ENCODE measurements at places on chromosomes 3 and 15. TPM values are rescaled to one million over a fixed set of nuclear protein-coding genes. Genes with fewer than 3 reads are reported as not detected.
A peak's percentile ranks its signal among the peaks of the same experiment; 100 is the strongest.

Gene CKMT1B
- total RNA-seq: not detected

Gene EBLN2
- total RNA-seq: 2.4 TPM

Gene UBAP1L
- total RNA-seq: 0.48 TPM

- H3K4me1 ChIP-seq: no peaks in the 10 kb centered on the region
- H3K36me3 ChIP-seq: no peaks in the 10 kb centered on the region
- no peak overlapping the region for H3K4me3 ChIP-seq
- H3K27me3 ChIP-seq: no peaks in the 10 kb centered on the region
These were observed 333.0 kb upstream of the RARB start for GRCh38 chr3:25094932-25095685.

DNA sequence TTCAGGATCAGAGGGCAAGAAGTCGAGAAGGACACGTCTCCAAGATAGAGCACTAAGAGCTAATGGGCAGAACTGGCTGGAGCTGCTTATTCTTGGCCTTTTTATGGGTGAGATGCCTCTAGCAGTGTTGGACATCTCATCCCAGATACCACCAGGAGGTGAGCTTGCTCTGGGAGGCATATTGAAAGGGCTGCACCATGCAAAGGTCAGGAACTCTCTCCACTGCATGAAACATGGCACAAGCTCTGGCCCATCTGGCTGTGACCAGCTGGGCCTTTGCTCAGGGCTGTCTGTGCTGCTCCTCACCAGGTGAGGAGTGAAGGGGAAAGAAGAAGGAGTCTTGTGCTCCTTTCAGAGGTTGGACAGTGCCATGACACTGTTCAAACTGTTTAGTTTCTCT is 188.7 kb downstream of the THSD4 start:
- H3K4me1 ChIP-seq: no peaks in the 10 kb centered on the region
- no peak for DNase-seq
- no peak overlapping the region for H3K4me3 ChIP-seq
- H3K27ac ChIP-seq: no peak overlapping the region
- no peaks in the 10 kb centered on the region for H3K27me3 ChIP-seq
- no peaks in the 10 kb centered on the region for H3K36me3 ChIP-seq

Gene GOLGA6D
- not detected for total RNA-seq

Gene ADGRG7
- not detected for total RNA-seq

Gene SNX22
- total RNA-seq: 0.61 TPM

Gene HAUS2
- total RNA-seq: 19.1 TPM

DNA sequence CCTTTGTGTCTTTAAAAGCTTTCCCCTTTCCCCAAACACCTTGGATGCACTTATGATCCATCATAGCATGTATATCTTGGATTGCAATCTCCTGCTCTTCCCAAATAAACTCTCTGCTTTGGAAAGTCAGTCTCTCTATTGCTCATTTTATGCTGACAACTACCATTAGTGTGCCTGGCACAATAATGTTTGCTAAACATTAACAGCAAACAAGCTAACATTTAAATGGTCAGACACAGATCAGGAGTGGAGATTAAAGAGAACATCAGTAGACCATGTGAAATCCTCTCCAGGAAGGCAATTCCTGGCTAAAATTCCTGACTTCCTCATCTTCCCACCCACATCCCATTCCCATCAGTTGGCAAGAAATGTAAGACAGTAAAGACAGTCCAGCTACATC is 44.3 kb upstream of the EIF1B start:
- no peaks in the 10 kb centered on the region for H3K36me3 ChIP-seq
- no peaks in the 10 kb centered on the region for H3K27me3 ChIP-seq
- DNase-seq: no peak
- no peak overlapping the region for H3K4me3 ChIP-seq
- no peak overlapping the region for H3K27ac ChIP-seq
- H3K4me1 ChIP-seq: no peaks in the 10 kb centered on the region

Gene NOX5
- 0.26 TPM for total RNA-seq

Gene SPATA12
- 0.40 TPM for total RNA-seq

- H3K27ac ChIP-seq: no peak overlapping the region
- no peaks in the 10 kb centered on the region for H3K4me1 ChIP-seq
- DNase-seq: no peak
These were observed 1026.6 kb downstream of the ROBO1 start for GRCh38 chr3:78741066-78741645.

Gene CILP
- 0.50 TPM for total RNA-seq

- peaks cover 10% of the 10 kb centered on the region for H3K4me1 ChIP-seq
- no peaks in the 10 kb centered on the region for H3K27me3 ChIP-seq
- no peaks in the 10 kb centered on the region for H3K36me3 ChIP-seq
- peak overlapping the region; percentile 68 for H3K27ac ChIP-seq
These were observed 357 bp downstream of the KIAA1143 start for GRCh38 chr3:44761101-44761423.

All from adrenal gland (tissue), 19 donors.